ENCODE measurements at places on chromosomes 5 and 9.

- DNase-seq: no peak
Measured at GRCh38 chr5:146745931-146746577, 132.5 kb downstream of the PPP2R2B start.

- DNase-seq: no peak
Measured at GRCh38 chr5:136065588-136065987, 36.8 kb downstream of the TGFBI start.

GRCh38 chr5:165104611-165105010 lies 1599.2 kb downstream of the MAT2B start:
- no peak for DNase-seq

- DNase-seq: no peak
Measured at GRCh38 chr5:76794871-76795270, 24.0 kb upstream of the F2RL1 start.

DNA sequence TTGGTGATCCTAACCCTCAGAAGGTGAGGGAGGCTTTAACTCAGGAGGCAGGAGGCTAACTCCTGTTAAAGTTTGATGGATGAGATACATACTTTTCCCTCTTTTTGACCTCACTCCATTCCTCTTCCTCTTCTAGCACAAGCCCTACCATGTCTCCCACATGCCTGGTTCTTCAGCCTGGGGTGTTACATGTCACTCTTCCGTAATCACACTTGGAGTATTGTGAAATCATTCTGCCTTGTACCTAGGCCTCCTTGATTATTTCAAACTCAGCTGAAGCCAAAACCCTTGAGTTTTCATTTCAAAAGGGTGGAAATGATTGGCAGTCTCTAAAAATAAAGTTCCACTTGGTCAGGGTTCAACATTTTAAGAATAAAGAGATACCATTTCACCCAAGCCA lies 1.8 kb downstream of the PLAC8L1 start:
- no peak for DNase-seq

DNA sequence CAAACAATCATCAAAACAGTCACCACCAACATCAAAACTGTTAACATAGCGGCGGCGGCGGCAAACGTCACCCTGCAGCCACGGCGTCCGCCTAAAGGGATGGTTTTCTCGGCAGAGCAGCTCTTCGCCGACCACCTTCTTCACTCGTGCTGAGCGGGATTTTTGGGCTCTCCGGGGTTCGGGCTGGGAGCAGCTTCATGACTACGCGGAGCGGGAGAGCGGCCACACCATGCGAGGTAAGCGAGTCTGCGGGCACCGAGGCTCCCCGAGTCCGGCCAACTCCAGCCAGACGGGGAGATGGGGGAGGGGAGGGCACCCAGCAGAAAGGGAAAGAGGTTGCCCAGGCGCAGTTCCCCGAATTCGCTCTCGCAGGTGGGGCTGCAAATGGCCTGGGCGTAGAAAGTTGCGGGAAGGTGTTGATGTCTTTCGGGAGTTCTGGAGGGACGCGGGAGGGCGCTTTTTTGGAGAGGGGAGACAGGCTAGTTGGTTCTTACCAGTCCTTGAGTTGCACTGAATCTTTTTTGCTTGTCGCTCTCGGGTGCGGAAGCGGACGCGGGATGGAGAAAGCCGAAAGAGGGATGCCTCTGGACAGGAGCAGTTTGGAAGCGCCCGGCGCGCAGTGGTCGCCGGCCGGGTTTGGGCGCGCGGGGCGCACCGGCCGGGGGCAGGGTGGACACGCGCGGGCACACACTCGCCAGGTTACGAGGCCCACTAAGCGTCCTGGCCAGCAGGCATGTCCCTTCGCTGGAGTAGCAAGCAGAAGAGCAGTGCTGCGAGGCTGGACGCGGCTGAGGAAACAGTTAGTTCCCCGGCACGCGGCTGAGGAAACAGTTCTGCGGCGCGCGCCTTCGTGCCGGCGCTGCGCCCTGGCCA lies 849 bp downstream of the RORB start:
- DNase-seq: no peak

DNA sequence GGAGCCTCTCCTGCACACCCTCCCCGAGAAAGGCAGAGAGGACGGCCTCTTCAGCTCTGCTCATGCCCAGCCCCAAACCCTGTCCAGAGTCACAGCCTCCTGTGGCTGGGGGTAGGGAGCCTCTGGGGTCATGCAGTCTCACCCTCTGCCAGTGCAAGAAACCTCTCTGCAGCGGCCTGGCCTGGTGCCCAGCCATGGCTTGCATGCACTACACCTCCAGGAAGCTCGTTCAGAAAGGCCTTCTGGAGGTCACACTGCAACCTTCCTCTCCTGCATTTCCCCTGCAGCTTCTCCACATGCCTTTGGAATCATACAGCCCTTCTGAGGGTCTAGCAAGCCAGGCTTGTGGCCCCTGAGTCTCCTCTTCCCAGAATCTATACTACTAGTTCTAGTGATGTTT lies 17.9 kb downstream of the CSF1R start:
- no peak for DNase-seq

GRCh38 chr9:13431692-13432091 lies 152.2 kb upstream of the MPDZ start:
- DNase-seq: no peak

- no peak for DNase-seq
Measured at GRCh38 chr5:180609817-180610550, 18.7 kb upstream of the SCGB3A1 start.

DNA sequence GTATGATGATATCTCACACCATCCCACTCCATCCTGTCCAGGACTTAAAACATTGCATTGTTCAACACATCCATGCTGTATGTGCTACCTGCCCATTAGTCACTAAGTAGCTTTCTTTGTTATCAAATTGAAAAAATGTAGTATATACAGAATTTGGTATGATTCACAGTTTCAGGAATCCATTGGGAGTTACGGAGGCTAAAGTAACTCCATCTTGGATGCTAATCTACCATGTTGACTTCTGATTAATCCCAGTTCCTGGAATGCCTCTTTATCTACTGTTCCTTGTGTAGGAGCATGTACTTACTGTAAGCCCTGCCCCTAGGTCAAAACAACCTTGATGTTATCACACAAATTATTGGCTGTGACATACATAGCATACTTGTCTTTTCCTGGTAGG lies 38.9 kb upstream of the FOXB2 start:
- DNase-seq: no peak

DNA sequence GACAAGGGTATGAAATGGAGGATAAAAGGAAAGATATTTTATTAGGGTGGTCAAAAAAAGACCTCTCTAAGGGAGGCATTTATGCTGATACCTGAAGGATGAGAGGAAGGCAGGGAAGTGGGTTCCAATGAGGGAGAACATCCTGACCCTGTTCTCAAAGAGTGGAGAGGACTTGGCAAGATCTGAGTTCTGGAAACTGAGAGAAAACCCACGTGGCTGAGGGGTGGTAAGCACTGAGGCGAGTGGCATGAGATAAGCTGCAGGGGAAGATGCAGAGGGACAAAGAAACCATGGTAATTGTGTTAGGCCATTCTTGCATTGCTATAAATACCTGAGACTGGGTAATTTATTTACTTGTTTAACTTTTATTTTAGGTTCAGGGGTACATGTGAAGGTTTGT lies 16.8 kb downstream of the SH3RF2 start:
- DNase-seq: no peak

DNA sequence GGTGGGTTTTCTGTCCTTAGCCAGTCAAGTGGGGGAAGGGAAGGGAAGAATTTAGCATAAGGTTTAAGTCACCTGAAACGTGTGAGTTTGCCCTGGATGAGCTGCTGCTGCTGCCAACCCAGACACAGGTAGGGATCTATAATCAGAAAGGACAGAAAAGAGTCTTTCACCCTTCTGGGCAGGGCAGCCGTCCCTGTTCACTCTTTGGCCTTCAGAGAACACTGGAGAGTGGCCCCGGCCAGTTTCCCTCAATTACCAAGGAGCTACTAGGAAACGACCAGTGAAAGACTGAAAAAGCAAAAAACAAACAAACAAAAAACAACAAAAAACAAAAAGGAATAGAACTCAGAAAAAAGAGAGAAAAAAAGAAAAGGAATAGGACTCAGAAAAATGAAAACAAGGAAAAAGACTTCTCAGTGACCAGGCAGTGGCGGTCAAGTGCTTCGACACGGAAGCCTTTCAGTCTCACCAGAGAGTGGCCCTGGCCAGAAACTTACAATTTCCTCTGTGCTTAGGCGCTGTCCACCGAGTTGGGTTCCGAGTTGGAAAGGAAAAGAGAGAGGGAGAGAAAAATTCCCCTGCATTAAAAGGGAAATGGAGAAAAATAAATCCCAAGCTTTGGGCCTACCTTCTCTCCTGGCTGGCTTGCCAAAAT lies 2.5 kb upstream of the GM2A start:
- DNase-seq: no peak

DNA sequence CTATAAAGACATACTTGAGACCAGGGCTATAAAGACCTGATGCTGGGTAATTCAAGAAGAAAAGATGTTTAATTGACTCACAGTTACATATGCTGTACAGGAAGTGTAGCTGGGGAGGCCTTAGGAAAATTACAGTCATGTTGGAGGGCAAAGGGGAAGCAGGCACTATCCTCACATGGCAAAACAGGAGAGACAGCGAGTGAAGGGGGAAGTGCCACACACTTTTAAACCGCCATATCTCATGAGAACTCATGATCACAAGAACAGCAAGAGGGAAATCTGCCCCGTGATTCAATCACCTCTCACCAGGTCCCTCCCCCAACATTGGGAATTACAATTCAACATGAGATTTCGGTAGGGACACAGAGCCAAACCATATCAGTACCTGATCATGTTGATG lies 89.9 kb upstream of the ADAMTSL1 start:
- no peak for DNase-seq

GRCh38 chr9:110257097-110257841 lies 962 bp upstream of the TXN start:
- no peak for DNase-seq

- no peak for DNase-seq
Measured at GRCh38 chr5:58699762-58700118, 116.9 kb downstream of the RAB3C start.

DNA sequence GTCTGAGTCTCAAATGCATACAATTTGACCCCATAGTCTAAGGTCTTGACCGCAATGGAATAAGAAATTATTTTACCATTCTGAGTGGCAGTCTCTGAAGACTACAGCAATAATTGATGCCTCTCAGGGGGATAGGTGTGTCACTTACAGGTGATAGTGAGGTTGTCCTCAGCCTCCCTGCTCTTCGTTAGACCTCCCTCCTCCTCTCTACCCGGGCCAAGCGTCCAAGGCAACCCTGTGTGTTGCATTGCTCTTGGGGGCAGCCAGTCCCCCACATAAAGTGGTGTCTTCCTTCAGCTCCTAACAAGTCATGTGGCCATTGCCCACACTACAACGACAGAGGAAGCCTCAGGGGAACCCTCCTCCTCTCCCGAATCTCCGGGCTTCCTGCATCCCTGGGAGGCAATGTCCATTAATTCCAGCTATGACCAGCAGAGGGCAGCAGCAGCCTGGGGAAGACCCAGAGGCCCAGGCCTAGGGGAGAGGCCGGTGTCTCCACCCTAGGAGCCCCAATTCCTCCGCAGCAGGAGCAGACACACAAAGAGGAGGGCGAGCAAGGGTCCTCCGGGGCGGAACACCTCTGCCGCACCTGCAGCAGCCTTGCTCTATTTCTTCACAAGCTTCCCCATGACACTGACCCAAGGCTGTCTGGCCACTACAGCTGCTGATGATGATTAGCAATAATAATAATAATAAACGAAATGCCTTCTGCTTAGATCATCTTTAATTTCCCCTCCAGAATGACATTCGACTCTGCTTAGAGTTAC lies 134.8 kb downstream of the KCNIP1 start:
- peak; percentile 12 for DNase-seq

Measured in fibroblast of skin of left quadriceps (primary cell).